ENCODE measurements at places on chromosomes 7 and 10. TPM values are rescaled to one million over a fixed set of nuclear protein-coding genes. Genes with fewer than 3 reads are reported as not detected.
A peak's percentile ranks its signal among the peaks of the same experiment; 100 is the strongest.

DNA sequence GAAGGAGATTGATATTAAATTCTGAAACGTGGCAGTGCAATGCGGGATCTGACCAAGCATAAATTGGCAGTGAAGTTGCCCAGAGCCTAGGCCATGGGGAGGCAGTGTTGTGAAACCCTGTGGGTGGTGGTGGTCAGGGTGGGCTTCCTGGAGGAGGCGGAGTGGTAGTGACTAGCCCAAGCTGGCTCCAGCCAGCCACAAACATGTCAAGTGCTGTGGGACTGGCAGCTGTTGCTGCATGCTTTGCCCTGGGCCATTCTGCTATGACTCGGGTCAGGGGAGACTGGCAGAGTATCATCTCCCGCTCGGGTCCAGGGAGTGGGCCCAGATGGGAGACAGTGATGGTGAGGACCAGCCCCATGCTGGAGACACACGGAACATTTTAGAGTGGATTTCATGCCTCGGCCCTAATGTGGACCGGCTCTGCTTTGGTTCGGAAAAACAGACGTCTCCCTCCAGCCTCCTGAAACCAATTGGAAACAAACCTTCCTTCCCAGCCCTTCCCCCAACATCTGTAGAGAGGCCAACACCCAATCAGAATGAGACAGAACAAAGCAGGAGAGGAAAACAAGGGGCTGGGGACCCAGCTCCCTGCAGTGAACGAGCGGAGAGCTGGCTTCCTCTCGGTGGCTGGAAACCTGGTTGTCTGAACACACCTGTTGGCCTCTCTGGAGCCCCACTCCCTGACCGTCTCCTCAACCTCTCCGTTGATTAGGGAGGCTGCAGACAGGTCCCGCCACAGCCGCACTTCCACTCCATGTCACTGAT is 58.2 kb downstream of the TMEM270 start:
- H3K4me1 ChIP-seq: no peaks in the 10 kb centered on the region
- no peak overlapping the region for H3K4me3 ChIP-seq
- DNase-seq: no peak
- peaks cover 17% of the 10 kb centered on the region for H3K27me3 ChIP-seq
- no peak overlapping the region for H3K27ac ChIP-seq

TCERG1L gene
- total RNA-seq: 0.10 TPM

ITGB8 gene
- total RNA-seq: 1.3 TPM

- H3K27me3 ChIP-seq: no peaks in the 10 kb centered on the region
- peaks cover 10% of the 10 kb centered on the region for H3K4me1 ChIP-seq
- H3K4me3 ChIP-seq: peak overlapping the region; percentile 20
- H3K27ac ChIP-seq: peak overlapping the region; percentile 17
Observed at GRCh38 chr7:262251-262572, 27.8 kb upstream of the FOXL3 start.

DNA sequence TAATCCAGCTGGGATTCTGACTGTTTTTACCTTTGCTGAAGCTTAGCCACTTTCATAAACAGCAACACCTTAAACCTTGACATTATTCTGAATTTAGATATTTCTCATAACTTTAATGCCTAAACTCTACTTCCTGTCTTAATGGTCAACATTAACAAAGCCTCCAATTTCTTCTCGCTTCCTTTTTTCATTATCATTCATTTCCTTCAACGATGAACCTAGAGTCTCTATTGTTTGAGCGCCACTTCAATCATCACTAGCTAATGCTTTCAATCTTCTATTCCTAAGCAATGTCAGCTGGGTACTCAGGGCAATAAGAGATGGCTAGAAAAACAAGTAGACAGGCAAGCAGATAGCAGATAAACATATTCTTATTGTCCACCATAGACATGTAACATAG is 96.6 kb upstream of the TMEM196 start:
- DNase-seq: no peak
- no peaks in the 10 kb centered on the region for H3K27me3 ChIP-seq
- no peak overlapping the region for H3K27ac ChIP-seq
- H3K36me3 ChIP-seq: no peaks in the 10 kb centered on the region
- no peak overlapping the region for H3K4me3 ChIP-seq

DNA sequence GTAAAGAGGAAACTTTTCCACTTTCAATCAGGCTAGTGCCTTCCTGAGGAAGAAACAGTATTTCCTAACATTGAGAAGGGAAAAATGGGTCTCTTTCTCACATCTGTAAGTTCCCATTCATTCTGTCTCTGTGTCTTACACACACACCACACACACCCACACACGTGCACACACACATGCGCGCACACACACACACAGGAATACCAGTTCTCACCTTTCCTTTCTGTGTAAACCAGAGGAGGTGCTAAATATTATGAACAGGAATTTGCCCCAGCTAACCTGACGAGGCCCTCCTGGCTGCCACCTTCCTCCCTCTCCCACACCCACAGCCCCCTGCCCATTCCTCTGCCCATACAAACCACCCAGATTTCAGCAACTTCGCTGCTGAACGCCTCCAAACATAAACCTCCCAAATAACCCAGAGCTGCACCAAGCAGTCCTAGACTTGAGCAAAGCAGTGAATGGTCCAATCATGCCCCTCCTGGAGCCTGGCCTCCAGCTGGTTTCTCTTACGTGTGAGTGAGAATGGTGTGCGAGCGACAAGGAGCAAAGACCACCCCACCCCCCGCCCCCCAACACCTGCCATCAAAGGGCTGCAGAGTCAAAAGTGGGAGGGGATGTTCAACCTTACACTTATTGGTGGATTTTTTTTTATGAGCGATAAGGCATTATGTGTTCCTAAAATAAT is 190.5 kb downstream of the HECW1 start:
- H3K4me1 ChIP-seq: peaks cover 4% of the 10 kb centered on the region
- H3K27me3 ChIP-seq: peaks cover 11% of the 10 kb centered on the region
- H3K4me3 ChIP-seq: no peak overlapping the region
- H3K36me3 ChIP-seq: no peaks in the 10 kb centered on the region
- no peak for DNase-seq

- no peaks in the 10 kb centered on the region for H3K4me1 ChIP-seq
- no peak overlapping the region for H3K27ac ChIP-seq
- H3K4me3 ChIP-seq: no peak overlapping the region
- DNase-seq: no peak
- no peaks in the 10 kb centered on the region for H3K36me3 ChIP-seq
Observed at GRCh38 chr10:29555746-29556481, 78.9 kb downstream of the SVIL start.

C7orf33 gene
- total RNA-seq: not detected

UCMA gene
- total RNA-seq: not detected

ANXA8L1 gene
- not detected for total RNA-seq

VPS37D gene
- total RNA-seq: 0.25 TPM

GRCh38 chr10:127762925-127763324 is 25.9 kb downstream of the FOXI2 start:
- peaks cover 66% of the 10 kb centered on the region for H3K27me3 ChIP-seq
- no peak for DNase-seq
- H3K36me3 ChIP-seq: no peaks in the 10 kb centered on the region
- H3K4me1 ChIP-seq: no peaks in the 10 kb centered on the region

DNA sequence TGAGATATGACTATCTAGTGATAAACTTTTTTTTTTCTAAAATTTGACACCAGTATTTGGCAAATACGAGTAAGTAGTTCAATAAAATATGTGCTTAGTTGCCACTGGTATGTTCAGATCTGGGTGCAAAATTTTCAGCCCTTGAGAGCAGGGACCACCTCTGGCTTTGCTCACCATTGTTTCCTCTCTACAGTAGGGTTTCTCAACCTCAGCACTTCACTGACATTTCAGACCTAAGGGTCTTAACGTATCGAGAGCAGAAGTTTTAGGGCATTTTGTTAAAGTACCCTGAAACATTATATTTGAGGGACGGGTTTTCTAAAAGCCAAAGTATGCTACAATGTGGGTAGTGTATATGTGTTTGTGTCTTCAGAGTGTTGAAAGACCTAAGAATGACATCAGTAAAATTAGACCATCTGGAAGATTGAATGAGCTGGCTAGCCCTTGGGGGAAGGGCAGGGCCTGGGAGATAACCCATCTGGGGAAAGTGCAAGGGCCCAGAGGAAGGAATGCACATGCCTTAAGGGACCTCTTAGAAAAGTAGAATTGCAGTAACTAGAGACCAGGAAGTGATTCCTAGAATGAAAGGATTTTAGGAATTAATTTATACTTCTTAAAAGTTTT is 11.8 kb downstream of the BZW2 start:
- peaks cover 21% of the 10 kb centered on the region for H3K4me1 ChIP-seq
- no peaks in the 10 kb centered on the region for H3K36me3 ChIP-seq
- no peaks in the 10 kb centered on the region for H3K27me3 ChIP-seq
- H3K27ac ChIP-seq: no peak overlapping the region

DNA sequence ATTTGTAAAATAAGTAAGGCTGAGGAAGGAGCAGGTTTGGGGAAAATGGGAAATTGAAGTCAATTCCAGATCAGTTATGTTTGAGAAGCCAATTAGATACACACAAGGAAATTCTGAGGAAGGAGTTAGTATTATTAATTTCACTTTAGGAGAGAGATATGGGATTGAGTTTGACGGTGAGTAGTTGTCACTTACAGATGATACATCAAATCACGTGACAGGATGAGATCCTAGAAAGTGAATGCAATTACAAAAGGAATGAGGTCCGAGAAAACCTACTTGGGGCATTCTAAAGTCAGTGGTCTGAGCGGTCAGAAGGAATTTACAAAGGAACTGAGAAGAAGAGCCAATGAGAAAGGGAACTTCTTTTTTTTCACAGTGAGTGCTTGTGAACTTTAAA is 364.3 kb upstream of the TMEM229A start:
- no peak overlapping the region for H3K27ac ChIP-seq
- H3K27me3 ChIP-seq: no peaks in the 10 kb centered on the region
- no peaks in the 10 kb centered on the region for H3K4me1 ChIP-seq
- H3K4me3 ChIP-seq: no peak overlapping the region

DNA sequence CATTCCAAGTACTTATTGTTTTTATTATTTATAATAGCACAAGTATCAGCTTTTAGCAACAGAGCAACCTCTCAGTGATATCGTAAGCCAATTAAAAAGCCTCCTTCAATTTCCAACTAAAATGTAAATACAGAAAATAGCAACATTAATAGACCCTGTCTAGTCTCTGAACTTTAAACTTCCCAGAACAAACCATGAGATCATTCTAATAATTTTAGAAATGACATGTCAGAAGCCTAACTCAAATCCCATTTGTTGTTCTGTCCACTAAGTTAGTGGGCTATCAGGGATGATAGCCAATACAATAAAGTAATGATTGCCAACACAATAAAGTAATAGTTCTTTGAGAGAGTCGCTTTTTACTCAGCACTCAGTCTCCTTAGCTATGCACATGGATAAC is 22.3 kb upstream of the LRRN3 start:
- no peak for DNase-seq
- no peak overlapping the region for H3K27ac ChIP-seq
- H3K4me1 ChIP-seq: peaks cover 2% of the 10 kb centered on the region
- H3K36me3 ChIP-seq: peaks cover 9% of the 10 kb centered on the region

DNA sequence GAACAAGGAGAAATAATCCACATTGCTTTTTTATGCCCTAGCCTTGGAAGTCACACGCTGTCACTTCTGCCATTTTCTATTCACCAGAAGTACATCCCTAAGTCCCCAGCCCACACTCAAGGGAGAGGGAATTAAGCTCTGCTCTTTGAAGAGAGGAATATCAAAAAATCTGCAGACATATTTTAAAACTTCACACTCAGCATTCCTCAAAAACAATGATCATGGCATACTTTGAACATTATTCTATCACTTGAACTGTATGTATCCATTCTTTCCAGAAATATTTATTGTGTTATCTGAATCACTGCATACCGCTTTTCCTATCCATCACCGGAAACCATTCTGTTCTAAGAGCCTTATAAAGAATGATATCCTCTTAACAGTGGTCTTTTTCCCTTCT is 9.4 kb downstream of the ABCC2 start:
- H3K27ac ChIP-seq: no peak overlapping the region
- no peak for DNase-seq
- H3K4me3 ChIP-seq: no peak overlapping the region
- no peaks in the 10 kb centered on the region for H3K36me3 ChIP-seq
- H3K4me1 ChIP-seq: no peaks in the 10 kb centered on the region

PRXL2A gene
- total RNA-seq: 6.4 TPM

DNA sequence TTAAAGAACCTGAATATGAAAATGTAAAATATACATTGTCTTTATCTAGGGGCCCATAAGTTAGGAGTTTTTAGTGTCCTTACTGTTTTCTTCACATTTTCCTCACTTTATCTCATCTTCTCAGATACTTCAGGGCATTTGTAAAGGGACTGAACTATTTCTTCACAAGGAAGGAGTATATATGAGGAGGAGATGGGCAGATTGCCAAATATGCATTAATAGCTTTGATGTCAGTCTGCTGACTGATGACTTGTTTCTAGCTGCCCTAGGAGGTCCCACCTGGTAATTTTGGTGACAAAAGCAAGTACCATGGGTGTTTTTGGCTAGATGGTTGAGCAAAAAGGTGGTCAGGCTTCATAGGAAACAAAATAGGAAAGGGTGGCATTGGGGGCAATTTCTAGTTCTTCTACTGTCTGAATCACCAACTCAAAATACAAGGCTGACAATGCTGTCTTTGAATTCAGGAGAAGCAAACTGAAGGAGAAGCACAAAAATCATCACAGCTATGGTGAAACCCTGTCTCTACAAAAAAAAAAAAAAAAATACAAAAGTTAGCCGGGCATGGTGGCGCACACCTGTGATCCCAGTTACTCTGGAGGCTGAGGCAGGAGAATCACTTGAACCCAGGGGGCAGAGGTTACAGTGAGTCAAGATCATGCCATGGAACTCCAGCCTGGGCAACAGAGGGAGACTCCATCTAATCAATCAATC is 10.4 kb upstream of the STRIP2 start:
- no peak overlapping the region for H3K27ac ChIP-seq
- no peak for DNase-seq
- no peak overlapping the region for H3K4me3 ChIP-seq
- H3K36me3 ChIP-seq: no peaks in the 10 kb centered on the region
- no peaks in the 10 kb centered on the region for H3K4me1 ChIP-seq

GRCh38 chr10:124918191-124918830 is 23.6 kb upstream of the ZRANB1 start:
- peak overlapping the region; percentile 91 for H3K4me3 ChIP-seq
- peaks cover 29% of the 10 kb centered on the region for H3K4me1 ChIP-seq
- H3K27me3 ChIP-seq: no peaks in the 10 kb centered on the region
- no peak for DNase-seq

- peaks cover 9% of the 10 kb centered on the region for H3K36me3 ChIP-seq
- H3K4me3 ChIP-seq: peak overlapping the region; percentile 10
- H3K27me3 ChIP-seq: no peaks in the 10 kb centered on the region
- no peak for DNase-seq
- peak overlapping the region; percentile 84 for H3K27ac ChIP-seq
- H3K4me1 ChIP-seq: peaks cover 12% of the 10 kb centered on the region
Observed at GRCh38 chr10:20624642-20625041, 272.5 kb downstream of the NEBL start.

Data from natural killer cell treated with Interleukin-12 subunit alpha and Interleukin-12 subunit beta and Interleukin-15 and Interleukin-18, amount 100 ng/mL, for 72 hours (primary cell).